ENCODE measurements at places on chromosomes 1 and 21. TPM values are rescaled to one million over a fixed set of nuclear protein-coding genes. Genes with fewer than 3 reads are reported as not detected.

AIRE gene
- not detected for total RNA-seq

RRAGC gene
- total RNA-seq: 9.0 TPM

FTCD gene
- 0.39 TPM for total RNA-seq

CD48 gene
- total RNA-seq: not detected

FGGY gene
- 17.6 TPM for total RNA-seq

CXADR gene
- total RNA-seq: 0.39 TPM

S100A8 gene
- total RNA-seq: not detected

PPM1J gene
- 5.2 TPM for total RNA-seq

C8B gene
- not detected for total RNA-seq

RNF186 gene
- total RNA-seq: not detected

LAX1 gene
- total RNA-seq: under 0.01 TPM

DDX59 gene
- total RNA-seq: 24.3 TPM

FCRL6 gene
- not detected for total RNA-seq

DNASE2B gene
- not detected for total RNA-seq

RORC gene
- not detected for total RNA-seq

CYP4B1 gene
- total RNA-seq: 2.5 TPM

TRIM46 gene
- total RNA-seq: 1.6 TPM

CENPF gene
- total RNA-seq: 8.6 TPM

ANKRD65 gene
- total RNA-seq: 2.7 TPM

FAM163A gene
- not detected for total RNA-seq

SV2A gene
- 2.1 TPM for total RNA-seq

C1orf232 gene
- total RNA-seq: not detected

MUL1 gene
- total RNA-seq: 27.1 TPM

NR5A2 gene
- 0.79 TPM for total RNA-seq

RIPK4 gene
- total RNA-seq: 9.2 TPM

TBX15 gene
- total RNA-seq: not detected

MR1 gene
- total RNA-seq: 25.9 TPM

FYB2 gene
- total RNA-seq: not detected

IL19 gene
- not detected for total RNA-seq

CLDN17 gene
- not detected for total RNA-seq

LRRC39 gene
- total RNA-seq: 0.22 TPM

KCNE2 gene
- not detected for total RNA-seq

SLC45A3 gene
- 0.65 TPM for total RNA-seq

ASAP3 gene
- 381 TPM for total RNA-seq

ASCL5 gene
- not detected for total RNA-seq

SH2D5 gene
- total RNA-seq: not detected

SPRR5 gene
- total RNA-seq: not detected

NCMAP gene
- total RNA-seq: under 0.01 TPM

NECTIN4 gene
- 47.5 TPM for total RNA-seq

ADAMTS4 gene
- total RNA-seq: under 0.01 TPM

SEMA4A gene
- 12.6 TPM for total RNA-seq

KCNJ6 gene
- total RNA-seq: under 0.01 TPM

MCOLN2 gene
- total RNA-seq: not detected

ECM1 gene
- total RNA-seq: 18.4 TPM

SPATA21 gene
- total RNA-seq: not detected

HSD3B2 gene
- total RNA-seq: not detected

WNT9A gene
- total RNA-seq: 5.1 TPM

NKAIN1 gene
- total RNA-seq: 0.79 TPM
